ENCODE measurements at places on chromosomes 7 and 10. TPM values are rescaled to one million over a fixed set of nuclear protein-coding genes. Genes with fewer than 3 reads are reported as not detected.

DNA sequence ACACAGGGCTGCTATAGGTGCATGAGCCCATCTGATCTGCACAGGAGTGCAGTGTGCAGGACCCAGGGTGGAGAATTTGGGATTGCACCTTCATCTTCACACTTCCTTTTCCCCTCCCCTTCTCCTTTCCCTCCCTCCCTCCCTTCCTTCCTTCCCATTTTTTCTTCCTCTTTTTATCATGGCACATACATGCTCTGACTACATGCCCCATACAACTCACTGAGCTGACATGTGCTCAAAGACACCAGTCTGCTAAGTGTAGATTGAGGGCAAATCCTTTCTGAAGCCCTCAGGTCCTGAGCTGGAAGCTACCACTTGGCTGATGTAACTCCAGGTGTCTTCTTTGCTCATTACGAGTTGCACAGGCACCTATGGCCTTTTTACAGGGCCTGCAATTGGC, 365.3 kb upstream of the ZNF32 start:
- no peak for DNase-seq

- no peak for DNase-seq
Measured at GRCh38 chr10:121615836-121616235, 17.6 kb upstream of the FGFR2 start.

TLX1 gene
- total RNA-seq = 0.21 TPM

GRCh38 chr10:118307859-118308258, 34.3 kb downstream of the FAM204A start:
- DNase-seq = no peak

JCAD gene
- total RNA-seq = 52.8 TPM

Measured in left cardiac atrium (tissue), 4 donors.